Stimulated activated CD4-positive, alpha-beta T cell treated with anti-CD3 and anti-CD28 coated beads, Interleukin-12 subunit alpha, Interleukin-12 subunit beta, amount 100 ng/mL, for 48 hours (primary cell): ENCODE measurements at places on chromosomes 5 and 9.

GRCh38 chr5:94314460-94315131 lies 303.8 kb downstream of the KIAA0825 start:
- DNase-seq, result no peak

GRCh38 chr9:137095664-137096517 lies 9.1 kb downstream of the MAN1B1 start:
- DNase-seq, result peak; percentile 71

DNA sequence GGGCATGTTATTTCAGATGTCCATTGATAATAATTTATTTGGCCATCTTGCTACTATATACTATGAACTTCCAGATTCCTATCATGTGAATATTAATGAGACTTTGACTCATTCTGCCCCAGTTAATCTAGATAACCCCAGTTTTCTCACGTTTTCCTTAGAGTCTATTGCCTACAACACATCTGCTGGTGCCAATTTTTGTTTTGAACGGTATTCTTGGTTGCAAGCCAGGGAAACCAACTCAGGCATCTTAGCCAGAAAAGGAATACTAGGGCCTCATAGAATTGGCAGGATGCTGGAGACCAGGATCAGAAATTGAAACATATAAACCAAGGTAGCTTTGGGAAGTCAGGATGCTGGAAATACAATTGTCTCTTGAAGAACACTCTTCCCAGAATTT lies 28.0 kb upstream of the NPR3 start:
- DNase-seq, result no peak

DNA sequence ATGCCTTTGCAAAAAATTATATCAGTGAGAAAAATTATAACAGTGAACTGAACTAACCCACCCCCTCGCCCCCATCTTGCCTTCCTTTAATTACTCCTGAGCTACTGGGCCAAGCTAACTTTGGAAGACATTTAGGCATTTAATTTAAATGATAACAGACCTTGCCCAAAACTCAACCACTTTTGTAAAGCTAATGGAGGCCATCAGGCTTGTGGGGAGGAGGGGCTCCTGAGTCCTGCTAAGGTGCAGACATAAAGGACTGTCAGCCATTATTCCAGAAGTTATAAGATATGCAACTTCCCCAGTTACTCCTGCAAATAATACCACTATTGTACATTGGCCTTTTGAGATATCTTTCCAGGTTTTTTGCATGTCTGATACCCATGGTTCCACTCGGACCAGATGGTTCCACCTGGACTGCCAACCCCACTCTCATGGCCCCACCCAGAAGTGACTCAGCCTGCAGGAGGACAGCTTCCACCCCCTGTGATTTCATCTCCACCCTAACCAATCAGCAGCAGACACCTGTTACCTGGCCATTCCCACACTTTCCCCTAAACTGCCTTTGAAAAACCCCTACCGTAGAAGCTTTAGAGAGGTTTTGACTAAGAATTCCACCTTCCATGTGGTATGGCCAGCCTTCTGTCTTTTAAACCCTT lies 805.4 kb upstream of the CDH6 start:
- no peak for DNase-seq

DNA sequence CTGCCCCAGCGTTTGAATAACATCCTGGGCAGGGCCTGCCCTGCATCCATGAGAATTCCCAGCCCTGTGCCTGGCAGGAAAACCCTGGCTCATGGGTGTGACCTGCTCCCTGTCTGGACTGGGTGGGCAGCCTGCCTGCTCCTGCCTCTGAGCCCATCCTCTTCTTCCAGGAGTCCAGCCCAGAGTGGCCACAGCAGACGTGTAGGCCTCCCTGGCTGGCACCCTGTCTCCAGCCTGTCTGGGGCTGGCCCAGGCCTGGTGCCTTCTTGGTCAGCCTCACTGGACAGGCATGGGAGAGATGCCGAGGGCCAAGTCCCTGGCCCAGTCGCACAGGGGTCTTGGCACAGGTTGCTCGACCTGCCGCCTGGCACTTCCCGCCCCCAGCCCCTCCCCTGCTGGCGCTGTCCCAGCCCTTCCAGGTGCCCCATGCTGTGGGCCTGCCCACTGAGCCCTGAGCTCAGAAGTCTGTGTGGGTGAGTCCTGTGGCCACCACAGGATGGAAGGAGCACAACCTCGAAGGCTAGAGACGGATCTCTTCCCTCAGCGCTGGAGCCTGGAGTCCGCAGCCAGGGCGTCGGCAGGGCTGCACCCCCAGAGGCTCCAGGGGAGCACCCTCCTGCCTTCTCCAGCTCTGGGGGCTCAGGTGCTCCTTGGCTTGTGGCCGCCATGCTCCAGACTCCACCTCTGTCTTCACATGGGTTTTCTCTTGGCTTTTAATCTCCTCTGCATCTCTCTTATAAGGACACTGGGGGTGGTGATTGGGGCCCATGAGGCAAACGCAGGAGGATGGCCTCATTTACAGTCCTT lies 11.8 kb upstream of the COL5A1 start:
- no peak for DNase-seq

- no peak for DNase-seq
Observed at GRCh38 chr5:39092581-39093351, 18.6 kb upstream of the RICTOR start.
